GM13977 (cell line): ENCODE measurements at places on chromosomes 4 and X.
A peak's percentile ranks its signal among the peaks of the same experiment; 100 is the strongest.

- DNase-seq: no peak
Observed at GRCh38 chr4:96406742-96407141, 566.8 kb downstream of the PDHA2 start.

GRCh38 chr4:4542774-4543485 is 1.1 kb upstream of the STX18 start:
- DNase-seq: no peak

GRCh38 chrX:139811942-139812629 is 104.1 kb upstream of the MCF2 start:
- no peak for DNase-seq

GRCh38 chrX:128078545-128078944 is 26.3 kb upstream of the ACTRT1 start:
- no peak for DNase-seq

DNA sequence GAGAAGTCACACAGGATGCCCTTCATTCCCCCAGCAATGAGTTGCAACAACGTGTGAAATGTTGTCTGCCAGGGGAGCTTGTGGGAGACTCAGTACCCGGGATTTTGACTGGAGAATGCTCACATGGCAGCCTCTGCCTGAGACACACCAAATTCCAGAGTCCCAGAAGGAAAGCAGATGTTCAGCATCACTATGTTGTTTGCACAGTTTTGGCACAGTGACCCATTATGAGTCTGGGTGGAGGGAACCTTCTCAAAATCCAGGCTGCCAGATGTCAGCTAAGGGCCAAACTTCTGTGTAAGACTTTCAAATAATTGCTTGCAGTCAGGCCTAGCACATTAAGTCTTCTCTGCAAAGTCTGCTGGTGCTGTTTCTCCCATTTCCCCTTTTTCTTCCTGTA is 1029.7 kb upstream of the TENM3 start:
- no peak for DNase-seq

GRCh38 chr4:7462509-7462971 is 27.8 kb upstream of the PSAPL1 start:
- no peak for DNase-seq

GRCh38 chrX:154396973-154397887 is 947 bp upstream of the RPL10 start:
- peak; percentile 67 for DNase-seq

DNA sequence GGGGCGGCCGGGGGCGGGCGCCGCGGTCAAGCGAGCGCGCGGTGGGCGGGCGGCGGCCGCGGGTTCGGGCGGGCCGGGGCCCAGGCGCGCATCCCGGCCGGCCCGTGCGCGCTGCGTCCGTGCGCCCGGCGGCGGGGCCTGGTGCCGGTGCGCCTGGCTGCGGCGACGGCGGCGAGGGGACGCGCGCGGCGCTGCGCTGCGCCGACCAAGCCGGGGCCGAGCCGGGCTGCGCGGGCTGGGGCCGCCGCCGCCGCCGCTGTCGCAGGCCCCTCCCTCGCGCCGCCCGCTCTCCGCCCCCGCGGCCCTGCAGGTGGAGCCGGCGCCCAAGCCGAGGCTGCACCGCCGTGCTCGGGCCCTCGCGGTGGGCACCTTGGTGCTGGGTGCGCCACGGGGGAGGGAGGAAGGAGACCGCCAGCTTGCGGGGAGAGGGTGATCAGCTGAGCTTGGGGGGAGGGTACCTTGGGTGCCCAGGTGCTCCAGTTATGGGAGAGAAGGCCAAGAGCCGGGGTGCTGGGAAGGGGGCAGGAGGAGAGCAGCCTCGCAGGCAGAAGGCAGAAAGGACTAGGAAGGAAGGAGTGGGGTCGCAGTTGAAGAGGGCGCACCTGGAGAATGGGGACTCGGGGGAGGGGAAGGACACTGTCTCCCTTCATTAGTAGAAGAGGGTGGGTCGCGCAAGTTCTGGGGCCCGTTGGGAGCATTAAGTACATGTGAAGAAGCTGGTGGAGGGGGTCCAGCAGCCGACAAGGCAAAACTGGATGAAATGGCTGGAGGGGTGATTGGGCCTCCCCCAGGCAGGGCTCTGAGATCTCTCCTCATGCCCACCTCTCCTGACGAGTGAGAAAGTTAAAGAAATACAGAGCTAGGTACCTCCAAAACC is at the start of gene PPP2R2C:
TSS of gene PPP2R2C (minus strand) at position 228 of the 877 bp plus-strand sequence. CDS start 385 bp downstream, outside the sequence.
- DNase-seq: peak; percentile 56

- no peak for DNase-seq
Observed at GRCh38 chrX:327660-328126, 9.1 kb upstream of the GTPBP6 start.

- no peak for DNase-seq
Observed at GRCh38 chrX:7119950-7120877, 27.3 kb upstream of the STS start.

DNA sequence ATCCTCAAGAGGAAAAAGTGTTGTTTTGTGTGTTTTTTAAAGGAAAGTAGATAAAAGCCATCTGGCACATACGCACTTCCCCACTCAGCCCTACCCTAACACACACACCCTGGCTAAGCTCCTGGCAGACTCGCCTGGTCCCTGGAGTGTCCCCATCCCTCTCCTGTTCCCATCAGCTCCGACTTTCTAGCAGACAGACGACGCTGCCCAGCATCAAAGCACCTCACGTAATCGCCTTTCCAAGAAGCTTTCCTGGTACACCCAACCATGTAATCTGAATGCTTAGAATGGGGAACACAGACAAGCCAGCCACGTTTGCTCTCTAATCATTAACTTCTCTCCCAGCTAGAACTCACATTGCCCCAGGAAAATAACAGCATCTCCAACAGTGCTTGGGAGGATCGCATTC is 116.2 kb downstream of the AFAP1 start:
- no peak for DNase-seq

- DNase-seq: no peak
Observed at GRCh38 chr4:40164459-40164858, 32.4 kb upstream of the RHOH start.

DNA sequence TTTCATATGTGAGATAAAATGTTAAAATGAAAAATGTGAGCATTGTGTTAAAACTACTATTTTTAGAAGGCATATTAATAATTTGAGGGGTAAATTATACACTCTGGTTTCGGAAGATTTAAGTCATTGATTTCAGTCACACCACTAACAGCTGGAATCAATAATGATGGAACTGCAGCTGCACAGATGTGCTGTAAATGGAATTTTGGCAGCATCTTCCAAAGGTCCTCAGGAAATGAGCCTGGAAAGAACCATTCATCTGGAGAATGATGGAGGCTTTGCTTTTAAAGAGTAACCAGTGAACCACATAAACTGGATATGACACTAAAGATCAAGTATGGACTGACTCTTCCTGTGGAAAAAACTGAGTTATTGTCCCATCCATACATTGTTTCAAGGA is 759.0 kb upstream of the EPHA5 start:
- no peak for DNase-seq

- DNase-seq: no peak
Observed at GRCh38 chr4:2583517-2583916, 47.1 kb downstream of the FAM193A start.

DNA sequence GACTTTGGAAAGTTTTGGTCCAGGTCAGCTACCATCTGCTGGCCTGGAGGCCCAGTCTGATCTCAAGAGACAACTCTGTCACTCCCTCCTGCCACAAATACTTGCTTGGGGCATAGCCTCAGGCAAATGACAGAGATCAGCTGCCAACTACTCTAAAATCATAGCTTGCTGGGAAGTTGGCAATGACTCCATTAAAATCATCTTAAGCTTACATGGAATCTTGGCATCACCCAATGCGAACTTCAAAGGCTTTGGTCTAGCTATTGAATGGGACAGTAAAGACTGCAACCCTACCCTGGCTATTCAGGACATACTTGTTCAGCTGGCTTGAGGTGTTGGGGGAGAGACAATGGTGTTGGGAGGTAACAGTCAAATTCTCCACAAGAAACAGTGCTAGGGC is 7.0 kb upstream of the USO1 start:
- no peak for DNase-seq

GRCh38 chr4:109967798-109968520 is 55.3 kb downstream of the EGF start:
- no peak for DNase-seq

DNA sequence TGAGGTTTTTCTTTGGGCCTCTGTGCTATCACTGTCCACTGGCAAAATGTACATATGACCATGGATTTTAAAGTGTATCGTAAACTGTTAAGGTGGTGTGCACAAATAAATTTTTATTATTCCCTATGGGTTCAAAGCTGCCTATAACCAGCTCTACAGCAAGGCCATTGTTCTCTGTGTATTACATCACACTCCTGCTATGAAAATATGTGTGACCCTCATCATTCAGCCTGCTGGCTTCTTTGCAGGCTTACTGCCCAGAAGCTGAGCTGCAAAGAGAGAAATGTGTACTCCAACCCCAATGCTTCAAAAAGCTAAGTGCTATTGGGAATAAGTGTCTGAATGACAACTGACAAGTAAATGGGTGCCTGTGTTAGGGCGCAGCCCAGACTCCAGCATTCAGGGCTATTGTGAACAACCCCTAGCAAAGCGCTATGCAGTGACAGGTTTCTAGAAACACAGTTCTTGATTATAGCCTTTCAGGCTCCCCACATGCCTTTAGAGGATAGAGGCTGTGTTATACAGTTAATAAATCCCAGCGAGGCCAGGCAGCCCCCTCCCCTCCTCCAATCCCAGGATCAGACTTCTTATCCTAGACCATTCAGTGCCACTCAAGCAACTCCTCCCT is 220.4 kb upstream of the RADX start:
- DNase-seq: no peak

DNA sequence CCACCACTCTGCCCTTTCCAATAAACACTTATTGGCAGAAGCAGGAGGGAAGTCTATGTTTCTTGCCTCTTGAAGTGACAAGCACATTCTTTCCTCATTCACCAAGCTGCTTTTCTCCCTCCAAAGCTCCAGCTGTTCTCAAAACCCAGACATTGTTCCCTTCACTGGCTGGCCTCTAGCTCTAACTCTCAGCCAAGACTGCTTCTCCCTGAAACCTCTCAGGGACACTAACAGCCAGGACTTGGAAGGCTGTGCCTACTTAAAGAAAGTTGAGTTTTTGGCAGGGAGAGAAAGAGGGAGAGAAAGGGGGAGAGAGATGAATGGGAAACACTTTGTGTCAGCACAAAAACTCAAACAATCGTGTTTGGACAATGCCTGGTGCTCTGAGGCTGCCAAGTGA is 99.5 kb downstream of the COX18 start:
- no peak for DNase-seq

DNA sequence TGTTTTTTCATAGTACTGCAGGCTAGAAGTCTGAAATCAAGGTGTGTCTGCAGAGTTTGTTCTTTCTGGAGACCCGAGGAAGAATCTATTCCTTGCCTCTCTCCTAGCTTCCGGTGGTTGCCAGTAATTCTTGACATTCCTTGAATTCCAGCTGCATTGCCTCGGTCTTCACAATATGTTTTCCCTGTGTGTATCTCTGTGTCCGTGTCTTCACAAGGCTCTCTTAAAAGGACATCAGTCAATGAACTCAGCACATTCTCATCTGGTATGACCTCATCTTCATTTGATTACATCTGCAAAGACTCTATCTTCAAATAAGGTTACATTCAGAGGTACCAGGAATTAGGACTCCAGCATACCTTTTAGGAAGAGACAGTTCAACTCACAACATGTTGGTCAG is 163.4 kb downstream of the BANK1 start:
- DNase-seq: no peak

DNA sequence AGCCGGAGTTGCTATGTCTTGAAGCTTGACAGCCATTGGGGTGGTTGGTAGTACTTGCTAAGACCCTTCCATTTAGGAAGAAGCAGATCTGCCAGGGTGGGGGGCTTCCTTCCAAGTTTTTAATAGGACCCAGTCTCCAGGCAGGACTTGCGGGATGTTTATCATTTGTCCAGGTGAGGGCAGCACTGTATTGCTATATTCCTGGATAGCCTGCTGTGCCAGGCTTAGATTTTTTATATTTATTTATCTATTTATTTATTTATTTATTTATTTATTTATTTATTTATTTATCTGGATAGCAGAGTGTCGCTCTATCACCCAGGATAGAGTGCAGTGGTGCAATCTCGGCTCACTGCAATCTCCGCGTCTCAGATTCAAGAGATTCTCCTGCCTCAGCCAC is 87.4 kb upstream of the CT45A1 start:
- DNase-seq: no peak

DNA sequence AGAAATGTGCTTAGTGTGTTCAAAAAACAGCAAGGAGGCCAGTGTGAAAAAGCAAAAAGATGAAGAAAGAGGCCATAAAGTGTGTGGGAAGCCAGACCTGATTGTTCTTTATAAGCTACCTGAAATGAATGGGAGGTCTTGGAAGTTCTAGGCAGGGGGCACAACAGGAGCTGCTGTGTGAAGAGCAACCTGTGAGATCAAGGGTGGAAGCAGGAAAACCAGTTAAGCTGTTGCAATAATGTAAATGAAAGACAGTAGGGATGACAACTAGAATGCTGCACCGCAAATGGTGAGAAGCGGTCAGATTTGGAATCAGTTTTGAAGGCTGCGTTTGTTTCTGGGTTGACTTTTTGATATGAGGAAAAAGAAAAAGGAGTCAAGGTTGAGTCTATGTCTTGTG is 123.5 kb downstream of the TMEM144 start:
- DNase-seq: no peak

GRCh38 chrX:925652-926061 is 286.8 kb downstream of the CRLF2 start:
- DNase-seq: no peak

DNA sequence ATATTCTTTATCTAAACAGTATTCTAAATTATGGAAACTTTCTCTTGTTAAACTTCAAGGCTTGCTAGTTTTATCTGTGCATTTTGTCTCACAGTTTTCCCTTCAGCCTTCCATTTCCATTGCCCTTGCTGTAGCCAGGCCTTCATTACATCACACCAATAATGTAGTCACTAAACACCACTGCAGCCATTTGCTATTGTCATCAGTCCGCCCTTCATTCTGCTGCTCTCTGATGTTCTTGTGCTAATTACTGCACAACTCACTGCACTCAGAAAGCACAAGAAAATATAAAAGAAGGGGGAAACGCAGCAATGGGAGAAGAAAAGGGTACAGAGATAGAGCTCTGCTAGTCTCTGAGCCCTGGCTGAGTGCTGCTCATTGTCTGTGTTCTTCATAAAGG is 239.6 kb upstream of the FSTL5 start:
- no peak for DNase-seq

DNA sequence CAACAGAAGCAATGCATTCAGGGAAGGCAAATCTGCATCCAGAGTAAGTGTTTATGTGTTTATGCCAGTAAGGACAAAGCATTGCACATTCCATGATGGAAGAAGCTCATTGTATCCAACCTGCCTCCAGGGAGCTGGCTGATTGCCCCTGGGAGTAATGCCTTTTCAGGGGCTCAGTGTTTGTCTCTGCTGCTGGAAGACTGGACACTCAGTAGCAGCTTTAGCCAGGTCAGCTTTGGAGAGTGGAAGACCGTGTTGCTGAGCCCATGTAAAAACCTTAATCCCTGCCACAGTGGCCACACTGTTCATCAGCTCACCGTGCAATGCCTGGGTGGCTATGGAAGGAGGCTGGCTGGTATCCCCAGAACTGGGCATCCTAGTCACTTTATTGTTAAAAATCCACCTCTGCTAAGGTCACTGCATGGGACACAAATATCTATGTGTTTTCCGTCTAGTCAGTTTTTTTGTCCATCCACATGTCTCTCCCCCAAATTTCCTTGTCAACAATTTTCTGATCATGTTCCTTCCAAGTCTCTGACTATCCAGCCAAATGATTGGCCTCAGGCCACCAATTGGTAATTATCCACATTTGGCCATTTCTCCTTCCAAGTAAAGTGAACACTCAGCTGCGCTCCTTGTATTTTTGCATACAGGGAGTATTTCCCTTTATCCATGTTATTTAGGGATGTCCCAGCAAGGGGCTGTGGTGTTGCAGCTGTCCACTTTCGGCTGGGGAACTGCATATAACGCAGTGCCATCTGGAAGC is 2044.5 kb upstream of the AGA start:
- DNase-seq: no peak

- no peak for DNase-seq
Observed at GRCh38 chr4:130335417-130336194, 1239.7 kb downstream of the C4orf33 start.
